ENCODE measurements at places on chromosomes 12 and 14.

DNA sequence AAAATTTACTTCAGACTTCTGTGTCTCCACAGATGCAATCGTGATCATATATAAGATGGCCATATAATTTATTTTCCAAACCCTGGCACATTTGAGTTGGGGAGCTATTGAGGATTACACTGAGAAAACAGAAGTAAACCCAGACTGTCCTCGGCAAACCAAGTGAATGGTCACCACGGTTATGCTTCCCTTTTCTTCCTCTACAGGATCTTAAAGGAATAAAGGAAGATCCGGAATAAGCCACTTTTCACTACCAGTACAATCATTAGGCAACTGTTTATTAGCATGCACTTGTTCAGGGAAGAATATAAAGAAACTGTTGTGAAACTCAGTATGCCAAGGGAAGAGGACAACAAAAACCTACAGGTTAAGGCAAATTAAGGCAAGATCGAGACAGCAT lies 27.6 kb downstream of the SBNO1 start:
- DNase-seq: no peak

DNA sequence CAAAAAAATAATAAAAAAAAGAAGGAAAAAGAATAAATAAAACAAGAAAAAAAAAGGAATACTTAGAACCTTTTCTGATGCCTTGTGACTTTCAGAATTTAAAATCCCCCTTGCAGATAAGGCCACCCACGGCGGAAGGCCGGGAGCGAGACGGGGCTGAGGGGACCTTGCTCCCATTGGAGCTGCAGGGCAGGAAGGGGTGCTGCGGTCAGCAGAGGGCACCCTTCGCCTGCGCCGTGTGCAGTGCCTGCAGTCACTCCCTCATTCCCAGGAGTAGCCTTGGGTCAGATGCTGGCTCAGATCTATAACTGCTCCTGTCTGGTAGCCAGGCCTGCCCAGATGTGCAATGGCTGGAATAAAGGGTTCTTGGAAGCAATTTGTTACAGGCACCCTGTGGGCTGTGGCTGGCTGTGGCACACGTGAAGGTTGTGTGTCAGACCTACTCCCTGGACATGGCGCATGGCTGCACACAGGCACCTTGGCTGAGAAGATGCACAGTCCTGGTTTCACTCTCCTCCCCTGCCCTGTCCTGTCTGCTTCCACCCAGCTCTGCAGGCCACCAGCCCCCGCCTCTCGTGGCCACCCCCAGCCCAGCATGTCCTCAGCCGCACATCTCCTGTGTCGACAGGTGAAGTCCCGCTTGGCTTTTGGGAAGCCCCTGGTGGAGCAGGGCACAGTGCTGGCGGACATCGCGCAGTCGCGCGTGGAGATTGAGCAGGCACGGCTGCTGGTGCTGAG lies 13.4 kb upstream of the ALDH2 start:
- DNase-seq: no peak

GRCh38 chr12:116180448-116180847 lies 97.0 kb downstream of the MED13L start:
- DNase-seq: no peak

DNA sequence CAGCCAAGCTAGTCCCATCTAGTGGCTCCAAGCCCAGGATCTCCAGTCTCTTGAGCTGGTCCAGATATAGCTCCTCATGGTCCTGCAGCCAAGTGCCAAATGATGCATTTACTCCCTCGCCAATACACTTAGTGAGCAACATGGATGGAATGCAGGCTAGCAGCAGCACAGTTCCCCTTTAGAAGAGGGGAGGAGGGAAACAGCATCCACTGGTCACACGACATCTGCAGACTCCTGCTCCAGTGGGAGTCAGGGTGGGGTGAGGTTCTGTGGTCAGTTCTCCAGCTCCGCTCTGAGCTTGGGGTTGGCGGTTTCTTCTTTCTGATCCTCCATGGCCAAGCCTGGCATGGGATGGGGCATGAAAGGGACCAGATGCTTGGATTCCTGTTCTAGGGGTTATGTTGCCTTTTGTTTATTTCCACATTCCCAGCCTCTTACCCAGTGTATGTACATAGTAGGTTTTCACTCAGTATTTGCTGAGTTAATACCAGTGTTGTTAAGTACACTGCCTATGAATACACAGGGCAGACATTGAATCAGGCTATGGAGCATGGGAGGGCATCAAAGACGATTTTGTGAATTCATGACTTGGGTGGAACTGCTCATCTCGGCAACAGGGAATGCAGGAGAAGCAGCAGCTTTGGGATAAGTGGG lies 57.3 kb downstream of the GALNT16 start:
- DNase-seq: no peak

GRCh38 chr14:42429401-42429800 lies 822.7 kb downstream of the LRFN5 start:
- no peak for DNase-seq

DNA sequence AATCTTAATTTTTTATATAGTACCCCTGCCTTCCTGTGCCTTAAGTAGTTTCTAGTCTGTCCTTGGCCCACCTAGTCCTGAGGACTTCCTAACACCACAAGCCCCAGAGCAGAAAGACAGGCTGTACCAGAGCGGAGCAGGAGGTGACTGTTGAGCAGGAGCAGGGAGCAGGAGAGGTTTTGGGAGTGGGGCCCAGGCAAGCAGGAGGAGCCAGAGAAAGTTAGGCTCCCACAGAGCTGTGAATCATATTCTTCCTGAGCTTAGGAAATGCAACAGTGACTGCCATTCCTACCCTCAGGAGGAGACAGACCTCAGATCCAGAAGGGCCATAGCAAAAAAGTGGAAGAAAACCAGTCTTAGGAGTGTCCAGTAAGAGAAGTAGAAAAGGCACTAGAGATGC lies 28.3 kb upstream of the COL2A1 start:
- no peak for DNase-seq

- DNase-seq: no peak
Observed at GRCh38 chr14:22231018-22231417, 358.0 kb downstream of the DAD1 start.

GRCh38 chr12:76201758-76202157 lies 117.3 kb upstream of the NAP1L1 start:
- no peak for DNase-seq

- DNase-seq: no peak
Observed at GRCh38 chr12:128009108-128009507, 257.9 kb upstream of the TMEM132C start.

DNA sequence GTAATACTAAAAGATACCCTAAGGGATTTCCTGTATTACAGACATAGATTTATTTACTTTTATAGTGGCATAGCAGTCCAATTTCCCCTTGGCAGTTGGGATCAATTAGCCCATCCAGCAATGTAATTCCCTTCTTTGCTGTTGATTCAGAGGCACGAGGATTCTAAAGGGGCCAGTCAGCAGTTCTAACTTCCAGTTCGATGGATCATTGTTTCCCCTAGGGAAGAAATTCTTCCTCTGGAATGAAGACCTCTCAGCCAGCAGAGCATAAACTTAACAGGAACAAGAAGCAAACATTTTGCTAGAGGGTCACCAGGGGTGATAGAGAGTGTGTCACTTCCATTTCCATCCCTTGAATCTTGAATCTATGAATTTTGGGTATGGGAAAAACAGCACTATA lies 395.7 kb upstream of the NOVA1 start:
- no peak for DNase-seq

Measured in stimulated activated CD4-positive, alpha-beta T cell treated with anti-CD3 and anti-CD28 coated beads, TNF-alpha, amount 100 ng/mL, for 1 hour (primary cell).